ENCODE measurements at places on chromosomes 6 and 20.

DNA sequence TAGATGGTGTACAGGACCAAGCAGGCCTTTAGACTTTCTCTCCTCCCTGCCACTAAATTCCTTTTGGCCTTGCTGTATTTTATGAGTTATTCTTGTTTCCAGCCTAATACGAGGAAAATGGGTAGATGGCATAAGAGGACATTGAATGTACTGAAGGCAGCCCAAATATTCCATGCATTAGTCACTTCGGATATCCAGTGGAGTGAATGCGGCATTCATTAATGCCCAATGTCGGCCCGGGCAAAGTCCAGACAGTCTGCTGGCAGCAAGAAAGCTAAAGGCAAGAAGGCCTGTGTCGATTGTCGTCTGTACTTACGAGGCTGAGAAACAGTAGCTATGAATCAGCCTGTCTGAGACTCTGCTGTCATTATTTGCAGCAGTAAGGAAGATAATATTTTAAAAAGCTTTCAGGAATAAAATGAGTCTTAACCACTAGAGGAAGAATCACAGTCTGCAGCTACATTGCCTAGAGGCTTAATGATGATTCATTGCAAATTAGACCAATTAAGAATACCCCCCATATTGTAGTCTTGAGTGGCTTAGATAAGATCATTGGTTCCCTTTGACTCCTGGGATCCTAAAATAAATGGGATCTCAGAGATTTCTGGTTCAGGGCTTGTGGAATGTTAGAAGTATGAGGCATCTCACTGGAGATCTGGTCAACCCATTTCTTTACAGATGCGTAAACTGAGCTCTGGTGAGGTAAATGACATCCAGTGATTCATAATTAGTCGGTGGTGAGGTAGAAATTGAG lies 534.1 kb upstream of the JAG1 start:
- no peak for DNase-seq

DNA sequence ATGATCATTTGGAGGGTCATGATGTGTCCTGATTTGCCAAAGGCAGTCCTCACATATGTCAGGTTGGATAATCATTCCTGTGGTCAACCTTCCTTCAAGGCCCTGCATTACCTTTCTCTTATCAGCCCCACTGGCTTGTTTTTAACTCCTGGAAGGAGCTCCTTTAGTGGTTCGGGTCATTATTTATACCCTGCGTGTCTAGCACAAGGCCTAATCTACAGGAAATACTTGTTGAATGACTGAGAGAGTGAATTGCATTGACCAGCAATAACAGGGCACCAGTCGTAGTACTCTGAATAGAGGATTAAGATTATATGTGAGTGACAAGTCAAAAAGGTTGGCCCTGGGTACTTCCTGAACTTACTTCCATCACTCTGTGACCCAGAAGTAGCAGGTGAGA lies 4.5 kb downstream of the HIVEP2 start:
- no peak for DNase-seq

GRCh38 chr6:136791296-136792094 lies 782 bp downstream of the MAP3K5 start:
- peak; percentile 37 for DNase-seq

GRCh38 chr6:37155394-37156312 lies 14.3 kb upstream of the PIM1 start:
- DNase-seq = no peak

GRCh38 chr6:7685276-7685675 lies 40.6 kb upstream of the BMP6 start:
- DNase-seq = no peak
